ENCODE measurements at places on chromosomes 3 and 15. TPM values are rescaled to one million over a fixed set of nuclear protein-coding genes. Genes with fewer than 3 reads are reported as not detected.

DNA sequence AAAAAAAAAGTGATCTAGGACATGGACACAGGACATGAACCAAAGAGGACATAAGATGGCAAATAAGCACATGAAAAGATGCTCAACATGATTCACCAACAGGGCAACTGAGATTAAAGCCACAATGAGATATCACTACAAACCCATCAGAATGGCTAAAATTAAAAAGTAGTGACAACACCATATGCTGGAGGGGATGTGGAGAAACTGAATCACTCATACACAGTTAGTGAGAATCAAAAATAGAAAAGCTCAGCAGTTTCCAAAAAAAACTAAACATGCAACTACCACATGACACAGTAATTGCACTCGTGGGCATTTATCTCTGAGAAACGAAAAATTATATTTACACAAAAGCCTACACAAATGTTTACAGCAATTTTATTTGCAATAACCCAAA, 27.9 kb upstream of the ACKR4 start:
- no peak for DNase-seq
- H3K36me3 ChIP-seq: no peaks in the 10 kb centered on the region
- H3K27me3 ChIP-seq: no peaks in the 10 kb centered on the region
- H3K27ac ChIP-seq: no peak overlapping the region
- no peak overlapping the region for H3K4me3 ChIP-seq
- no peaks in the 10 kb centered on the region for H3K4me1 ChIP-seq

DNA sequence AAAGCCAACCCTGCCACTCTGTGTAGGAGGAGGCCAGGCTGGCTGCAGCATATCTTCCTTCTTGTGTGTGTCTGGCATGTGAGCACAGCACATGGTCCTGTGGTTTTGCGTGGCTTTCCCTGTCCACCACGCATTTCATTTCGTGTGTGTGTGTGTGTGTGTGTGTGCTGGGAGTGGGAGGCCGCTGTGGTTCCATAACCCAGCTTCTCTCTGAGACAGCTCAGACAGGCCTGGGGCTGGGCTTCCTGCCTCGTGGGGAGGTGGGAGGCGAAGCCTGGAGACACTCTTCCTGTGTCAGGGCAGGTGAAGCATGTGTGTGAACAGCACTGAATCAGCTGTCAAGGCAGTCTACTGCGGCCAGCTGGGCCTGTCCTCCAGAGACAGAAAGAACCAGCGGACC, 16.0 kb upstream of the MRPS22 start:
- no peak overlapping the region for H3K27ac ChIP-seq
- H3K36me3 ChIP-seq: no peaks in the 10 kb centered on the region
- no peak for DNase-seq
- no peaks in the 10 kb centered on the region for H3K4me1 ChIP-seq
- no peaks in the 10 kb centered on the region for H3K27me3 ChIP-seq

- peak within 1 kb of the TSS; percentile 90 for H3K27ac ChIP-seq
- peak; percentile 84 for DNase-seq
- H3K4me1 ChIP-seq: no peaks in the 10 kb centered on the region
- no peaks in the 10 kb centered on the region for H3K36me3 ChIP-seq
- H3K27me3 ChIP-seq: no peaks in the 10 kb centered on the region
- H3K4me3 ChIP-seq: peak within 1 kb of the TSS; percentile 86
Observed at GRCh38 chr3:183252973-183253527, at the start of gene B3GNT5. Gene B3GNT5 (plus strand): TSS chr3:183253253. CDS start chr3:183269799, 16,546 bp downstream.

- H3K4me3 ChIP-seq: no peak overlapping the region
- DNase-seq: no peak
- no peak overlapping the region for H3K27ac ChIP-seq
- H3K36me3 ChIP-seq: no peaks in the 10 kb centered on the region
- no peaks in the 10 kb centered on the region for H3K27me3 ChIP-seq
Observed at GRCh38 chr15:83292317-83292716, 7.9 kb upstream of the BNC1 start.

DNA sequence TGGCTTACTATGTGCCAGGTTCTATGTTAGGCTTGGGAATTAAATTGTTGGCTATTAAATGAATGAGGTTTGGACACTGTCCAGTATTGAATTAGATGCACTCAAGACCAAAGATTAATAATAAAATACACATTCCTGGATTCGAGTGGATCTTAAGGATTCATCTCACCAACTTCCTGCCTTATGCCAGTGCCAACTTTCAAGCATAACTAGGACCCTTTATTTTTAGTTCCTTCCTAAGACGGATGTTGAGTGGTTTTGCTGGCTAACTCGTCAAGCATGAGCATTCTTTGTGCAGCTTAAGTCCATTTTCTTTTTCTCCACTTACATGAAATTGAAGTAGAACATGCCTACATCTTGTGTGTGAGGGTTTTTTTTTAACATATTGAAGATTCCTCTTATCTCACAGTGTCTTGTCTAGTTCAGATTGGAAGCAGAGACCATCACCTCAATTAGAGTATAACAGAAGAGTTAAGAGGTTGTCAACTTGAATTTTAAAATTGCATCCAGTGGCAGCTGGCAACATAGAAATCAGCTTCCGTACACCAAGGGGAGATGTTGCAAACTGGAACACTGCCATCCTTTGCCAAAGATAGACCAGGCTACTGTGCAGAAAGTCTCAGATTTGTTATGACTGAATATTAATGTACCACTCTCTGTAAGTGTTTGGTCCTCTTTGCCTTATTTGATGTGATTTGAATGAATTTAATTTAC, 106.3 kb upstream of the BFSP2 start:
- H3K4me1 ChIP-seq: peaks cover 31% of the 10 kb centered on the region
- H3K36me3 ChIP-seq: no peaks in the 10 kb centered on the region
- H3K27me3 ChIP-seq: no peaks in the 10 kb centered on the region
- peak; percentile 32 for DNase-seq
- H3K27ac ChIP-seq: no peak overlapping the region
- H3K4me3 ChIP-seq: no peak overlapping the region

GRCh38 chr3:17823816-17824215, 81.4 kb upstream of the TBC1D5 start:
- no peak for DNase-seq
- H3K4me1 ChIP-seq: no peaks in the 10 kb centered on the region
- no peak overlapping the region for H3K27ac ChIP-seq
- no peaks in the 10 kb centered on the region for H3K27me3 ChIP-seq
- H3K36me3 ChIP-seq: no peaks in the 10 kb centered on the region
- H3K4me3 ChIP-seq: no peak overlapping the region

GRCh38 chr3:157443905-157444796, 7.5 kb downstream of the PTX3 start:
- no peak overlapping the region for H3K27ac ChIP-seq
- H3K36me3 ChIP-seq: no peaks in the 10 kb centered on the region
- DNase-seq: no peak
- H3K27me3 ChIP-seq: no peaks in the 10 kb centered on the region
- H3K4me3 ChIP-seq: no peak overlapping the region

DNA sequence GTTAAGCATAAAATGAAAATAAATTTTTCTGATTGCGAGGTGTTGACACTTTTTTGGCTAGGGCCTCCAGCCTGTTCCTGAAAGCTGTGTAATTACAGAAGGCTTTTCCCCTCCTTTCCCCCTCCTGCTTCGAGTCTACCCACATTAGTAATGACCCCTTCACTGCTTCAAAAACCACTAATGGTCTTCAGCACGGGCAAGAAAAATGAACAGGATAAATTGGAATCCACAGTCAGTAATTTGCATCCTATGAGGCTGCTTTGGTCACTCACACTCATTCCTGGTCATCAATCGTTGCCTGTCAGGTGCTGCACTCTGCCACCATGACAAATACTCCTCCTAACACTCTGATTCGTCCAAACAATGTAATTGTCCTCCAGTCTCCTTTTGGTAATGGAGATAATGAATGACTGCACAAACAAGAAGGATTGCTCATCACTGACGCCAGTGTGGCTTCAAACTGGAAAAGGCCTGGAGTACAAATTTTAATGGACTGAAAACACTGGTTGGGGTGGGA, 148.6 kb downstream of the MEIS2 start:
- DNase-seq: no peak
- H3K27ac ChIP-seq: no peak overlapping the region
- no peaks in the 10 kb centered on the region for H3K36me3 ChIP-seq
- H3K4me1 ChIP-seq: no peaks in the 10 kb centered on the region
- no peaks in the 10 kb centered on the region for H3K27me3 ChIP-seq
- H3K4me3 ChIP-seq: no peak overlapping the region

DNA sequence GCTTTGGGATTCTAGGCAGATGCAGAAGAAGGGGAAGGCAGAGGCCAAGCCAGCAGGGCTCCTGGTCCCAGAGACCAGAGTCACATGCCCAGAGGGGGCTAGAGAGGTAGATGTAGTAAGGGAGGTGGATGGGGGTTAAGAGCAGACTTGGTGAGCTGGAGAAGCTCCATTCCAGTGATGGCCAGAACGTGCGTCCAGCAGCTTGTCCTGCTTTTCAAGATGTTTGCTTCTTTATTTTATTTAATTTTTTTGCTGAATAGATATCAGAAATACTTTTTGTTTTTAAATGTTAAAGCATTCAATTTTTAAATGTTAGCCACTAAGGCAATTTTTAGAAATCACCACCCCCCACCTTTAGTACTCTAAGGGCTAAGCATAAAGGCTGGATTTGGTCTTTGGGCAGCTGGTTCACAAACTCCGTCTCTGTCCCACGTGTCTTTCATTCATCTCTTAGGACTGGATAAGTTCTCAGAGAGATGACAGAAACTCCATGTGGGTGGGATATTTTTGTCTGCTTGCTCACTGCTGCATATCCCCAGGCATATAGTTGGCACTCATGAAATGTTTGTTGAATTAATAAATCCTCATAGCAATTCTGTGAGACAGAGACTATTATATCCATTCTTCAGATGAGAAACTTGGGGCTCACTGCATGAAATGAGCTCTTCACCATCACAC, 6.7 kb downstream of the COLQ start:
- H3K4me3 ChIP-seq: no peak overlapping the region
- no peaks in the 10 kb centered on the region for H3K36me3 ChIP-seq
- H3K27ac ChIP-seq: no peak overlapping the region
- H3K4me1 ChIP-seq: peaks cover 17% of the 10 kb centered on the region
- no peak for DNase-seq

DNA sequence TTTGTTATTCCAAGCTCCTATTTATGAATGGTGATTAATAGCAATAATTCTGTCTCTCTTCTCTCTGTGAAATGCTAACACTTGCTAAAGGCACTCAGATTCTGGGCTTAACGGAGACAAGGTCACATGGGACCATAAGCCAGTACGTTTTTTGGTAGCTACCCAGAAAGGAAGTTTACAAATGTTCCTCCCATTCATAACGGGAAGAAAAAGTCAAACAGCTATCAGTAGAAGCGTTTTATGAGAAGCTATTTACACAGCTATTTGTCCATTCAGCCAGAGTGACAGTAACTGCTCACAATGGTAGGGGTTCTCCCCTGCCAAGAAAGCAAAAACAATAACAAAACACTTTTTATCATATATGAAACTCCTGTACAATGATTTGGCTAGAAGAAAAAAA, 51.5 kb downstream of the ZMAT3 start:
- no peaks in the 10 kb centered on the region for H3K4me1 ChIP-seq
- no peak overlapping the region for H3K27ac ChIP-seq
- no peak for DNase-seq
- no peak overlapping the region for H3K4me3 ChIP-seq

DNA sequence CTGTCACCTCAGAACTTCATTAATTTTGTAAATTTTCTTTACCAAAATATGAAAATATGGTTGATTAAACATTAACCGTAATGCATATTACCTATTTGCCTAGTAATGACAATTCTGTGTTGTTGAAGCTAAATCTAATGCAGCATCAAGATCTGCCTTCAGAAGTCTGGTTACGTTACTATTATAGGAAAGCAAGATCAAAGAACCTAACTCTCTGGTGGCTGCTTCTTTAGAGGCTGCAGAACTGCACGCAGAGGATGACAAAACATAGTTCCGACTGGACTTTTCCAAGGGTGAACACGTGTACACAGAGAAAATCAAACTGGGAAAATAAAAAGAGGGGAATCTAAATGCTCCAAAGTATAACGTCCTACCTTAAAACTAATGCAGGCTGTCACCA, 20.5 kb downstream of the CD47 start:
- DNase-seq: no peak
- peaks cover 5% of the 10 kb centered on the region for H3K4me1 ChIP-seq
- H3K27me3 ChIP-seq: no peaks in the 10 kb centered on the region
- no peak overlapping the region for H3K27ac ChIP-seq
- no peaks in the 10 kb centered on the region for H3K36me3 ChIP-seq

SEMA6D gene
- total RNA-seq: 9.3 TPM

- no peaks in the 10 kb centered on the region for H3K27me3 ChIP-seq
- peaks cover 100% of the 10 kb centered on the region for H3K4me1 ChIP-seq
- H3K36me3 ChIP-seq: no peaks in the 10 kb centered on the region
- no peak for DNase-seq
- peak overlapping the region; percentile 100 for H3K27ac ChIP-seq
- no peak overlapping the region for H3K4me3 ChIP-seq
Observed at GRCh38 chr15:31346367-31347066, 19.9 kb downstream of the KLF13 start.

DNA sequence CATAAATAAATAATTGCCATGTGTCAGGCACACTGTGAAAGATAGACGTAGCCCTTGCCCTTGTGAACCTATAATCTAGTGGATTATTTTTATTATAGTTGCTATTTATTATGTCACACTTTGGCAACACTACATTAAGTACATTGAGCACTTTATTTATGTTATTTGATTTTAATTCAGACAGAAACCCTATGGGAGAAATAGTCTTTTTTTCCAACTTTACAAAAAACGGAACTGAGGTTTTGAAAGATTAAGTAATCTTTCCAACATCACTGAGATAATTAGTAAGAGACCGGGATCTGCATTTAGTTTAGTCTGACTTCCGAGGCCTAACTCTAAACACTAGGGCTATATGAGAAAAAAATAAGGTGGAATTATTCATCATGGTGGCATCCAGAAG, 2.8 kb upstream of the FILIP1L start:
- no peak overlapping the region for H3K4me3 ChIP-seq
- no peaks in the 10 kb centered on the region for H3K4me1 ChIP-seq
- no peak for DNase-seq
- no peaks in the 10 kb centered on the region for H3K36me3 ChIP-seq

DNA sequence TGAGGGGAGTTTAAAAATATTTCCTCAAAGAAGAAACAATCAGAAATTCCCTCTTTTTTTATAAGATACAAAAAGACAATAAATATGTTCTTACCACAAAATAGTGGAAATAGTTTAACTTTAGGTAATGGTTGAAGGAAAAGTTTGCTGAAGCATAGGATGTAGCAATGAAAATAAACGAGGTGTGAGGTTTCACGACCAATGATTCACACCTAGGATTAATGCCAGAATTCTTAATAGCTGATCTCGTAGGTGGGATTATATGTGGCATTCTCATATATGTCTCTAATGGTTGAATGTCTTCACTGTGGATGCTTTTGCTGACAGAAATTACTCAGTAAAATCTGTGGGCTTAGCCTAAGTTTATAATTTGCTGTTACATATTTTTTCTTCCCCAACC, 467.7 kb downstream of the FGF12 start:
- no peaks in the 10 kb centered on the region for H3K36me3 ChIP-seq
- H3K4me1 ChIP-seq: peaks cover 10% of the 10 kb centered on the region
- no peak overlapping the region for H3K4me3 ChIP-seq
- DNase-seq: no peak
- H3K27me3 ChIP-seq: no peaks in the 10 kb centered on the region

BUB1B gene
- 0.81 TPM for total RNA-seq

GRCh38 chr3:196336319-196337145, 1.7 kb downstream of the TM4SF19 start:
- H3K36me3 ChIP-seq: no peaks in the 10 kb centered on the region
- H3K4me3 ChIP-seq: no peak overlapping the region
- H3K27me3 ChIP-seq: no peaks in the 10 kb centered on the region

- H3K27ac ChIP-seq: no peak overlapping the region
- peaks cover 15% of the 10 kb centered on the region for H3K36me3 ChIP-seq
- H3K27me3 ChIP-seq: no peaks in the 10 kb centered on the region
Observed at GRCh38 chr3:128813097-128813496, 66.3 kb upstream of the ACAD9 start.

Data from thyroid gland (tissue), 4 donors.